ENCODE measurements at places on chromosomes 13 and 19.
A peak's percentile ranks its signal among the peaks of the same experiment; 100 is the strongest.

DNA sequence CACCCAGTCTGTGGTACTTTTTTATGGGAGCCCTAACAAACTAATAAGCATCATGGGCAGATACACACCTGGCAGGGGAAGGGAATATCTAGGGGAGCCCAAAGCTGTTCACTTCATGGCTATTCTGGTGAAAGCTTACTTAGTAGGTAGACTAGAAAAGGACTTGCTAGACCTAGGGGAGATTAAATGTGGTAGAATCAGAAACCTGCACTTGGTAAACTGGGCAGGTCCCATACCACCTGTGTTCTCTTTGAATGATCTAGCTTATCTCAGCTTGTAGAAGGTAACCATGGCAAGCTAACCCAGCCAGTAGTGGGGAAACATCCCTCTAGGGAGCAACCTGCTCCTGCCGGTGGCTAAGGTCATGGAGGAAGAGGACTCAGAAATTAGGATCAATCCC is 113.9 kb upstream of the TMTC4 start:
- no peak for DNase-seq

GRCh38 chr19:46552891-46553290 is 48.2 kb upstream of the CALM3 start:
- no peak for DNase-seq

DNA sequence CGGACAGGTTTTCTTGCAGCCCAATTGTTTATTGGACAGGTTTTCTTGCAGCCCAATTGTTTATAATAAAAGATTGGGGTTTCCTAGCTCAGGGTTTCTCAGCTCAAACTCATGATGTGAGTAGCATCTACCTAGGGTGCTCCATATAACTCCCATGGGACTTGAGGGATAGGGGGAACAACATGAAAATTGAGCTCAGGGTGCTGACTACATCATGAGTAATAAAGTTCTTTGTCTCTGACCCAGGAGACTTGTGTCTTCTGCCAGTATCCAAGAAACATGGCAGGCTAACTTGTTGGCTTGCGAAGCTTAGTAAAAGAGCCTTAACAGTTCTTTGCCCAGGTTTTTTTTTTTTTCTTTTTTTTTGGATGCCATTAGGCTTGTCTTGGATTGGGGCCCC is 59.2 kb upstream of the MYCBP2 start:
- no peak for DNase-seq

DNA sequence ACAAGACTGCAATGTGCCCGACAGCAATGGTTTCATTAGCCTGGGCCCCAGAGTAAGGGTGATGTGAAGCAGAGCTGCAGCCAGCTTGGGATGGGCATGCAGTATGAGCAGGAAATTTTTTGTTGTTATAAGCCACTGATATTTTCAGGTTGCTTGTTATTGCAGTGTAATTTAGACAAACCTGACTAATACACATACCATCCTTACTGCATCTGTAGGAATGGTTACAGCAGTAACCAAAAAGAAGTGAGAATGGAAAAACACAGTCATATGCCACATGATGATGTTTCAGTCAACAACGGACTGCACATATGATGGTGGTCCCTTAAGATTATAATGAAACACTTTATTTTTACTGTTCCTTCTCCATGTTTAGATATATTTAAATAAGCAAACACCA is 8.6 kb upstream of the POMP start:
- no peak for DNase-seq

- DNase-seq = no peak
Measured at GRCh38 chr13:21579754-21580316, 24.1 kb downstream of the MICU2 start.

GRCh38 chr13:26558987-26559386 is 1.5 kb downstream of the WASF3 start:
- DNase-seq = no peak

DNA sequence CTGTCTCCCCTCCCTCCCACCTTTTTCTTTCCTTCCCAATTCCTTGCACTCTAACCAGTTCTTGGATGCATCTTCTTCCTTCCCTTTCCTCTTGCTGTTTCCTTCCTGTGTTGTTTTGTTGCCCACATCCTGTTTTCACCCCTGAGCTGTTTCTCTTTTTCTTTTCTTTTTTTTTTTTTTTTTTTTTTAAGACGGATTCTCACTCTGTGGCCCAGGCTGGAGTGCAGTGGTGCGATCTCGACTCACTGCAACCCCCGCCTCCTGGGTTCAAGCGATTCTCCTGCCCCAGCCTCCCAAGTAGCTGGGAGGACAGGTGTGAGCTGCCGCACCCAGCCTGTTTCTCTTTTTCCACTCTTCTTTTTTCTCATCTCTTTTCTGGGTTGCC is 6.9 kb downstream of the MYADM start:
- no peak for DNase-seq

DNA sequence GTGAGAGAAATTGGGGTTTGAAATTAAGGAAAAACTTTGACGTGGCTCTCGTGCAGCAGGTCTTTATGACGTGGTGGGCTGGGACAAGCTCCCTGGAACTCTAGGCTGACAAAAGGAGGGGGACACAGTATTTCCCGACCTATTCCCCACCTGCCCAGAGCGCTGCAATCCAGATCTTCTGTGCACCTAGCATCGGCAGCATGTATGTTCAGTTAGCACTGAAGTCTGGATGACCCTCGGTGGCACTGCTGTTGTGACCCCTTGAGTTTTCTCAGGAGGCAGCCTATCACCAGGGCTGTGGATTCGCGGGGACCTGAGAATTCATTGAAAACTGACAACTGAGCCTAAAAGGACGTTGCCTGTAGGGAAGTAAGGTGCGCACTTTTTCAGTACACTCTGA is 9.1 kb upstream of the ZNF536 start:
- DNase-seq = no peak

- DNase-seq = peak; percentile 73
Measured at GRCh38 chr19:4064496-4065260, 2.0 kb downstream of the ZBTB7A start.

- DNase-seq = no peak
Measured at GRCh38 chr19:18090545-18091216, 3.9 kb upstream of the IL12RB1 start.

- DNase-seq = no peak
Measured at GRCh38 chr13:108996430-108996829, 367.0 kb downstream of the MYO16 start.

DNA sequence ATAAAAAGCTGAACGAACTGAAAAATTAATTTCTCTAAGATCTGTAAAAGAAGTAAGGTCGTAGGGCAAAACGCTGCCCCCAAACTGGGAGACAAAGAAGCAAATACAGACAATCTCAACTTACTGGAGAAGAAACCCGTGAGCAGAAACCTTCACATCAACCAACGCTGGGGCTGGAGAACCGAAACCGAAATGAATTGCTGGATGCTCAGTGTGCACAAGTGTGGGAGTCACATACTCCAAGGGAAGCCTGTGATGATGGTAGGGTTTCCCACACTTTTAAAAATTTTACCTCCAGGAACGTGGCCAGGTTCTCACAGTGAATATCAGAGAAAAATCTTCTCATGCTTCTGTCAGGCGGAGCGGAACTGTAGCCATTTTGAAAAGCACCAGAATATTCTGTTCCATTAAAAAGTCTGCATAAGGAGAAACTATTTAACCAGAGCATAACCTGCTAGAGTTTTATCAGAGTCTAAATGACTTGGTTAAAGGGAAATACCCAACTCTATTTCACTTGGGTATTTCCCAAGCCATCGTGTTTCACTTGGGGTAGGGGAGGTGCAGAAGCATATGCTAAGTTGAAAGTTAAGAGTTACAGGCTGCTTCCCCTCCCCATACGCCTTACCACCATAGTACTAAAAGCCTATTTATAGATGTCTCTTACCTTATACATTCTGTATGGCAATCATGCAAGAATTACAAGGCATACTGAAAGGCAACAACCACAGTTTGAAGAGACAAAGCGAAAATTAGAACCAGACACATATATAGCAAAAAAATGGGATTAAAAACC is 110.5 kb upstream of the SLITRK1 start:
- DNase-seq = no peak

- DNase-seq = no peak
Measured at GRCh38 chr19:2661615-2662014, 40.9 kb downstream of the GNG7 start.

GRCh38 chr13:39189778-39190177 is 151.5 kb downstream of the NHLRC3 start:
- DNase-seq = no peak

GRCh38 chr13:109712124-109712722 is 74.2 kb downstream of the IRS2 start:
- no peak for DNase-seq

- DNase-seq = peak; percentile 71
Measured at GRCh38 chr19:2578391-2578890, 102.5 kb downstream of the GADD45B start.

DNA sequence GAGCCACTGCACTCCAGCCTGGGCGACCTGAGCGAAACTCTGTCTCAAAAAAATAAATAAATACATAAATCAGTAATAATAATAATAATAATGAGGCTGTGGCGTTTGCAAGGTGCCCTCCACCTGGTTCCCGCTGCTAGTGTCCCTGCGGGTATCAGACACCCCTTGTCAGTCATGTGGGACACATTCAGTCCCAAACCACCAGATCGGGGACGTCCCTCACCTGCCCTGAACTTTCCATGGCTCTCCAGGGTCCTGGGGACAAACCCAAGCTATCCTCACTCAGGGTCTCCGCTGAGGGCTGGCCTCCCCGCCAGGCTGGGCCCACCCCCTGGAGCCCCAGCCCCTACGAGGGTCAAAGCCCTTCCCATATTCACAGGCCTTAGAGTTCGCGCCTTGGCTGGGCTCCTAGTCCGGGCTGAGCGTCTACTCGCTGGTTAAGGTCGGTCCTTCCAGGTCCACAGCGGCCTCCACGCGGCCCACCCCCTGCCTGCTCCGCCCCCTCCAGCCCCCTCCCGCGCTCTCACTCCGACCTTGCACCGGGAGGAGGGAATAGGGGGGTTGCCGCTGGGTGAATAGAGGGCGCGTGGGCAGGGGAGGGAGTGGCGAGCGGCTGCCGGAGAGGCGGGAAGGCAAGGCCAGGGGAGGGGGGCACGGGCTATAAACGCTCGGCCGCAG is 349 bp upstream of the KISS1R start:
- DNase-seq = peak; percentile 76

DNA sequence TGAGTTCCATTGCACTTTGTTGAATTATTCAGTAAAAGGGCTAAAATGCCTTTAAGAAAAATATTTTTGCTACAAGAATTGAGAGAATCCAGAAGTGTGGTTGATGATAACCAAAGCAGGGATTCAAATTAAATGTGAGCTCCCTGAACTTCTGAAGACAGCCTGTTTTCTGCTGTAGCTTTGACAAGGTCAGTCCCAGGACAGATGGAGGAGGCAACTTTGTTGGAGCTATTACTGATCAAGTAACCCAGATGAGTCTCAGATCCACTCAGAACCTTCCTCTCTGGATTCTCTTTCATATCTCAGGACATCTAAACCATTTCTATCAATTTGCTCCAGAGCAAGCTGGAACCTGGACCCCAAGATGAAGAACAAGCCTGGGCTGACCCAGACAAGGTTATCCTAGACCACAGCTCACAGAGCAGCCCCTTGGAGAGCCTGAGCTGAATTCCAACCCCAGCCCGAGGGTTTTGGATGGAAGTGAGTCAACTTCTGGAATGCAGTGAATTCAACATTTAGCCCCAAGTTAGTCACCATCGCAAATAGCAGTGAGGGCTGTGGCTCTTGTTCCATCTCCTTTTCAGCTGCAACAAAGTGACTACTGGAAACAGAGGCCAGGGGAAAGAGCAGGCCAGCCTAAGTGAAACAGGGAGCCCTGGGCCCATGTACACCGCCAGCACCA is 137.8 kb upstream of the TSC22D1 start:
- peak; percentile 70 for DNase-seq

DNA sequence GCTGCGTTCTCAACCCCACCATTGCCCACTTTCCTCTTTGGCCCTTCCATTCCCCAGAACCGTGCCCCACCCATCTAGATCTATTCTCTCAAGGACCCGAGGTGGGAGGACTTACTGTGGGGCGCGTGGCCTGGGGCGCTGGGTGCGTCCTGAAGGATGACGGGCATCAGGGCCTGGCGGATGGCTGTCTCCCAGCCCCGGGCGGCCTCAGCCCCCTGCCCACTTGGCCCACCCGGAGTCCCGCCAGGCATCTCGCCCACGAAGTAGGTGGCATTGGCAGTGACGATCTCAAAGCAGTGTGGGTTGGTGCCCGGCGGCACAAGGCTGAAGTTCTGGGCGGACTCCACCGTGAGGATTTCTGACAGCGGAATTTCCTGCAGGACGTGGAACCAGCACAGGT is 23.2 kb downstream of the PRKD2 start:
- DNase-seq = no peak

DNA sequence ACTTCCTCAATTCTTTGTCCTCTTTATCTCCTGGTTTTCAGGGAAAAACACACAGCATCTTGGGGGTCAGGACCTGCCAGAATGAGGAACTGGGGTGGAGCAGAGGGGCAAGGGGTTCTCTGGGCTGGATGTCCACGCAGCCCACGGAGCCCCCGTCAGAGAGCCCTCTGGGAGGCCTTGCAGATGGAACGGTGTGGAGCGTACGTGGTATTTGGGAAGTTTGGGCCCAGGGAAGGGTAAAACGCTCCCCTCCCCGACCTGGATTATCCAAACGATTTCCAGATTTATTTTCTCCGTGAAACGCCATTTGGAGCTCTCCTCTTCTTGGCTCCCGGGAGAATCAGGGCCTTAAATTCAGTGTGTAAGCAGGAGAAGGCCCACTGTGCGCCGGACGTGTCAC is 51.7 kb upstream of the ZNF536 start:
- DNase-seq = no peak

- DNase-seq = no peak
Measured at GRCh38 chr13:106696140-106696539, 128.2 kb upstream of the ARGLU1 start.

DNA sequence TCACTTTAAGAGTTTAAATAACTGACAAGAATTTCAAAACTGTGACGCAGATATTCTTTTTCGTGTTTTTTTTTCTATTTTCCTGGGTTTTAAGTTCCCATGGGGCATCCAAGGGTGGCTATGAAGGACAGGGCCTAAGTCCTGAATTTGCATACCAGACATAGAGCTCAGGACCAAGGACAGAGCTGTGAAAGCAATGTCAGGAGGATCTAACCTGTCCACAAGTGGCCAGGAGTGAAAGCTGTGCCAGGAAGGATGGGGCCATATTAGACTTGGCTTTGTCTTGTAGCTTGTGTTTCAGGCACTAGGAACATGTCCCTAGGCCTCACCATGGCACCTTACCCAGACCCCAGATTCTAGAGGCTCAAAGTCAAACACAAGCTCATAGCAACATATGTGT is 289.4 kb upstream of the MIR17HG start:
- DNase-seq = no peak

DNA sequence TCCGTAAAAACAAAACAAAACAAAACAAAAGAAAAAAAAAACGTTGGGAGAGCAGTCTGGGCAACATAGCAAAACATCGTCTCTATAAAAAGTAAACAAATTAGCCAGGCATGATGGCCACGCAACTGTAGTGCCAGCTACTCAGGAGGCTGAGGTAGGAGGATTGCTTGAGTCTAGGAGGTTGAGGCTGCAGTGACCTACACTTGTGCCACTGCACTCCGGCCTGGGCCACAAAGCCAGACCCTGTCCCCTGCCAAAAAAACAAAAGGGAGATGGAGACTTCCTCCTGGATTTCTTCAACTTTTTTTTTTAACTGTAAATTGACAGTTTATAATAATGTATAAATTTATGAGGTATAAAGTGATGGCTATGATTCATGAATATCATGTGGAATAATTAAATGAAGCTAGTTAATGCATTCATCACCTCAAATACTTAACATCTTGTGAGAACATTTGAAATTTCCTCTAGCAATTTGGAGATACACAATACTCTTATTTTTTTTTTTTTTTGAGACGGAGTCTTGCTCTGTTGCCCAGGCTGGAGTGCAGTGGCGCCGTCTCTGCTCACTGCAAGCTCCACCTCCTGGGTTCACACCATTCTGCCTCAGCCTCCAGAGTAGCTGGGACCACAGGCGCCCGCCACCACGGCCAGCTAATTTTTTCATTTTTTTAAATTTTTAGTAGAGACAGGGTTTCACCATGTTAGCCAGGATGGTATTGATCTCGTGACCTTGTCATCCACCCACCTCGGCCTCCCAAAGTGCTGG is 1.9 kb downstream of the PDCD2L start:
- DNase-seq = no peak
